RKO (cell line): ENCODE measurements at places on chromosomes 16 and 17.
A peak's percentile ranks its signal among the peaks of the same experiment; 100 is the strongest.

GRCh38 chr17:57391076-57391825 is 134.9 kb downstream of the MSI2 start:
- peak; percentile 64 for DNase-seq

DNA sequence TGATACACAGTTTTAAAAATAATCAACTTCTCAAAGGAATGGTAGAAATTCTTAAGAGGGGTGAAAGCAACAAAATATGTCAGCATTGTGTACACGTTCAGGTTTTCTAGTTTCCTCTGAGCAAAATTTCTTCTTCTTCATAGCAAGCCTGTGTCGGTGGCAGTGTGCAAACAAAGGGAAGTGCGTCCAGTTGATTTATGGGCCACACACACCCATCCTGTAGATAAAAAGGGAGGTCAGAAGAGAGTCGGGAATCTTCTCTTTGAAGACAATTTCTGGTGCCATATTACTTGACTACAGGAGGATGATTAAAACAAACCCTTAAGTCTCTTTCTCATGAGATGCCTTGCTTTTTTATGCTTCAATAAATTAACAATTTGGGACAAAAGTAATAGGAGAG is 484.1 kb upstream of the SALL1 start:
- no peak for DNase-seq

GRCh38 chr17:56830726-56831368 is 2.9 kb downstream of the C17orf67 start:
- DNase-seq: no peak

DNA sequence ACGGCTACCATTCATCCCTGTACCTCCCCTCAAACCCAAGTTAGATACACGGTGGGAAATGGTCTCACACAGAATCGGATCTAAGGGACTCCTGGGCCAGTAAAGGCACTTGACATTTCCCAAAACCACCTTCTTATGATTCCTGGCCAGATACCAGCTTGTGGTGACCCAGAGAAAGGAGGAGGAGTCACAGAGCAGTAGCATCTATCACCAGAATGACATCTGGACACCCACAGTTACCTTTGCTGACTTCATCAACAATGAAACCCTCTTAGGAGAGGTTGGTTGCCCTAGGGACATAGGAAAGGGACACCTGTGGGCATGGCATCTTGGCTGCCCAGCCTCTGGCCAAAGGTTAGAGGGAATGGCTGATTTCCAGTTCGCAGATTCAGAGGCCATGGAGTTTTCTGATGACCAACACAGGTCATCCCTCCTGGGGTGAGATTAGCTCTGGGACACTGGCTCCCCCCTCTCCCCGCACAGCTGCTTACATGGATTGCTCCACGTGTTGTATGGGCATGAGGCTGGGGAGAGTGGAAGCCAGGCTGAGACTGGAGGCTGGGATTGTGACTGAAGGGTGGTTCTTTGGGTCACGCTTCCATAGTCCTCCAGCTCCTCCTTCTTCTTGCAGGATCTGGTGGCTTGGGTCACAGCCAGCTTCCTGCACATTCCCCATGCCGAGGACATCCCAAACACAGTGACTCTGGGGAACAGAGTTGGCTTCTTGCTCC is 1.4 kb upstream of the AOC3 start:
- no peak for DNase-seq

DNA sequence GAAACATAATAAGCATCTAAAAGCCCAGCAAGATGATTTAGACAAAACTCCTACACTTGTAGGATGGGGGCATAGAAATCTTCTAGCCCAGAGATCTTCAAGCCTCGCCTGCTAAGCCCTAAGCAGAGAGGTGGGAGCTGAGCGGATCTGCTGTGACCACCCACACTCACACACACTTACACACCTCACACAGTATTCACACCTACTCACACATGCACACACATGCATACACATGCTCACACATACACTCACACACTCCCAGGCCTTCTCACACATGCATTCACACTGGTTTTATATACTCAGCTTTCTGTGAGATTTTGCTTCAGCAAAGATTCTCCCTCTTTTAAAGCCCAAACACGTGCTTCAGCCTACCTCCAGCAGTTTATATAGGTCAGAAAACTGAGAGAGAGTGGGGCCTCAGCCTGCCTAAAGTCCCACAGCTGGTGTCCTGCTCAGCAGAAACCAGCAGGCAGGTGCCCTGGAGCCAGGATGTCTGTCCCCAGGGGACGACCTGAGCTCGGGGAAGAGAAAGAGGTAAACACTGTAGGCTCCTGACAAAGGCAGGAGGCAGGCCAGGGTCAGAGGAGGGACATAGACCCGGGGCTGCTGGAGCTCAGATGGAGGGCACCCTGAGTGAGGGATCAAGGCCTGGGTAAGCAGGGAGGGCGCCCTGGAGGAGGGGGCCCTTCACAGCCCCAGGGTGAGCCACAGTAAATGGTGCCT is 12.0 kb upstream of the KRT19 start:
- DNase-seq: no peak
